GM03348 (cell line): ENCODE measurements at places on chromosomes 1 and 21.
A peak's percentile ranks its signal among the peaks of the same experiment; 100 is the strongest.

DNA sequence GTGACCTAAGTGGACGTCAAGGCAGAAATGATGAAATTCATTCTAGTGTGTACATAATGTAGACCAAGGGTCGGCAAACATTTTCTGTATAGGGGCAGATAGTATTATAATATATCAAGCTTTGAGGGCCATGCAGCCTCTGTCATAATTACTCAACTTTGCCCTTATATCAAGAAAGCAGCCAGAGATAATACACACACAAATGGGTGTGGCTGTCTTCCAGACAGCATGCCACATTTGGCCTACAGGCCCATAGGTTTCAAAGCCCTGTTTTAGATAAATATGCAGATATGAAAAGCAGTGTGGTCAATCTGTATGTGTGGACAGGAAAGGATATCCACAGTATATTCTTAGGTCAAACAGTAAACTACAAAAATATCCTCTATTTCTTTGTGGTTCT lies 320.1 kb upstream of the FMN2 start:
- DNase-seq: no peak

GRCh38 chr1:240522122-240522822 lies 89.7 kb downstream of the GREM2 start:
- DNase-seq: no peak

- no peak for DNase-seq
These were observed 16.2 kb downstream of the SDCCAG8 start for GRCh38 chr1:243271996-243272395.

GRCh38 chr1:10835822-10836421 lies 39.5 kb upstream of the CASZ1 start:
- peak; percentile 80 for DNase-seq

DNA sequence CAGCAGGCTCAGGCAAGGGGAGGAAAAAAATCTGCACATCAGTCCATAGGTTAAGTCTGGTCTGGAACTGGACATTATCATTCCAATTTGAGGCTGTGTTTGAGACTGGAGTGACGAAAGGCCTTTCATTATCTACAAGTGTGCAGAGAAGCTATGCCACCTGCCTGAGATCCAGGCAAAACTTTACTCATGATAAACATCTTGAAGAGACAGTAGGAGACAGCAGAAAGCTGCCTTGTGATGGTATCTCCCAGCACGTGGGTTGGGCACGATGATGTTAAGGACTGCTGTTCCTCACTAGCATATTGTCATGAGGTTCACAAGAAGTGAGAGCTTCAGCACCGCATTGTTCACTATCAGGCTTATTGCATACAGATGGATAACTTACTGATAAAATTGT lies 126.4 kb downstream of the PLXNA2 start:
- DNase-seq: no peak

DNA sequence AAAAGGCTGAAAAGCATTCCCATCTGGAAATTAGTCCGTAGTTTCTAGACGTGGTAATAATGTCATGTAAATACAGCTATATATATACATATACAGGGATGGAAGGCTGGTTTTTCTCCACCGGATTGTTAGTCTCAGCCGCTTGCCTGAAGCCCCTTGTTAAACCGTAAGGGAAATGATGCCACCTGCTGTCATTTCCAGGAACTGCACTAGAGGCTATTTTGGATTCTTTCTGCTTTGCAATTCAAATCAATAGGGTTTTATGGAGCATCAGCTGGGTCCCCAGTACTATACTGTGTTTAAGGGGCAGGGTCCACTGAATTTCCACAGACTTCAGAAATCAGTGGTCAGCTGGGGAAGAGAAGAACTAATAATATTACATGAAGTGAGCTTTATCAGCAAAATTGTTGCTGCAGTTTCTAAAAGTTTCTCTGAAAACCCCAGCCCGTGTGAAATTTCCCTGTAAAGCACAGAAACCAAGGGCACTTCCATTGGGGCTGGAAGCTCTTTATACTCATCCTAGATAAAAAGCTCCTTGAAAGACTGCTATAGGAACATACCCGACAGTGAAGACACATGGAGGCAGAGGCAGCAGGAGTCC lies 33.8 kb upstream of the MPZL1 start:
- peak; percentile 82 for DNase-seq

- DNase-seq: no peak
These were observed 2.2 kb downstream of the TACSTD2 start for GRCh38 chr1:58574816-58575215.

GRCh38 chr1:103492003-103492625 lies 33.4 kb upstream of the RNPC3 start:
- DNase-seq: no peak

DNA sequence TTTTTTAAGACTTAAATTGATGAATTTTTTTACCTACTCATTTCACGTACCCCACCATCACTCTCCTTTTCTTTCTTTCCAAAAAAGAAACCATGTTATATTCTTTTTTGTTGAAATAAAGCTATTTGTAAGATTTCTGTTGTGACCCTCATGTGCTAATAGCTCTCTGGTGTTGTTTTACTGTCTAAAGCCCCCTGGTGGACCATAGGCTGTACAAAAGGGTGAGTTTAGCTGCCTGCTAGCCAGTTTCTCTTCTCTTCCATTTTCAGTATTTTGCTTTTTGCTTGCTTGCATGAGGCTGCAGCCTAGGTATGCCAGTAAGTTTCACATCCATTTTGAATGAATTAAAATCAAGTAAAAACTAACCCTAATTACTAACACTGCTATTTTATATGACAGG lies 15.6 kb upstream of the VAMP3 start:
- no peak for DNase-seq

DNA sequence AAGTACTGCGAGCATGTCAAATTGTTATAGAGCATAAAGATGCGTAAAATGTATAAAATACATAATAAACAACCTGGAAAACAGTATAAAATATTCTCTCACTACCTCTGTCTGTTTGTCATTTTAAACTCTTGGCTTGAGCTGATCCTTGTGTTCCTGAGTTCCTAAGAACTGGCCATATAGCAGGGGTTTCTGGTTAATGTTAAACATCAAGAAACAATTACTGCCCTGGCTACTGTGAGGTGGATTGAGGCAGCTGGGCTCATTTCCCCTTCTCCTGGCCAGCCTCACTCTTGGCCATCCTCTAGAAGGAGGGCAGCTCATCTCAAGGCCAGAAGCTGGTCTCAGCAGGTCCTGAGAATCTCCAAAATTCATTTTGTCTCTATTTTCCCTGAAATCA lies 297.3 kb upstream of the USP24 start:
- DNase-seq: no peak

- peak; percentile 58 for DNase-seq
These were observed 75.7 kb upstream of the KCNJ15 start for GRCh38 chr21:38181096-38181495.

- DNase-seq: no peak
These were observed 438.8 kb upstream of the OLFM3 start for GRCh38 chr1:102435483-102435882.

DNA sequence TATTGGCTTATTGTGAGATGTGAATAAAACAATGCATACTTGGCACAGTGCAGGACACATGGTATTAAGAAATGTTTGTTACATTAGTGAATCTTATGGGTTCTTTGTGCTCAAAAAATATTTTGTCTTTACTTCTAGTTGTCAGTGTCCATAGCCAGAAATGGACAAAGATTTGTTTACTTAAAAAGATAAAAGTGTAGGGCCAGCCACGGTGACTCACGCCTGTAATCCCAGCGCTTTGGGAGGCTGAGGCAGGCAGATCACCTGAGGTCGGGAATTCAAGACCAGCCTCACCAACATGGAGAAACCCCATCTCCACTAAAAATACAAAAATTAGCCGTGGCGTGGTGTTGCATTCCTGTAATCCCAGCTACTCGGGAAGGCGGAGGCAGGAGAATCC lies 654.6 kb upstream of the NEGR1 start:
- no peak for DNase-seq

DNA sequence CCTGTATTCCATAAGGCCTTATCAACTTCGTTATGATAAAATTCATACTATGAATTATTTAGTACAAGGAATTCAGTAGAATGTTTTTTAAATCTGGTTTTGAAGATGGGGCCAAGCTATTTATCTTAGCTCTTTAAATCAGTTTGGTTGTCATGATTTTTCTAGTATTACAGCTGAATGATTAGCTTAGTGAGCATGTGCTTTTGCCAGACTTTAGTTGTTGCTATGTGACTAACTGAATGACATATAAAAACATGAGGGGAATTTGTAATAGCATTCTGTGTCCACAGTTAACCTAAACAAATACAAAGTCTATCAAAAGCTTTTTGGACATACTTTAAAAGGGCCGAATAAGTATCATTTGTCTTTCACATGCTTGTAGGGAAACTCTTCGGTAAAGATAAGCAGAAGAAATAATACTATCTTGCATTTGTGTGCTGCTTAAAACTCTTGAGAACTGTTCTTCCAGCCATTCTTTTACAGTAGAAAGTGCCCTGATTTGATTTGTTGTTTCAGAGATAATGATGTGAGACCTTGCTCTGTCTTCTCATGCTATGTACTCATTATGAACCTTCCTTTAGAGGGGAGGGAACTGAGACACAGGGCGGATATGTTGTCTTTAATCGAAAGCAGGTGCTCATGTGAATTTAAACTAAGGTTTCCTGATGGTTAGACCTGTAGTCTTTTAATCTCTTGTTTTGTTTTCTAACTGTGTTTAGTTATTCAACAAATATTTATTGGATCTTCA lies 18.8 kb downstream of the NEK7 start:
- no peak for DNase-seq

DNA sequence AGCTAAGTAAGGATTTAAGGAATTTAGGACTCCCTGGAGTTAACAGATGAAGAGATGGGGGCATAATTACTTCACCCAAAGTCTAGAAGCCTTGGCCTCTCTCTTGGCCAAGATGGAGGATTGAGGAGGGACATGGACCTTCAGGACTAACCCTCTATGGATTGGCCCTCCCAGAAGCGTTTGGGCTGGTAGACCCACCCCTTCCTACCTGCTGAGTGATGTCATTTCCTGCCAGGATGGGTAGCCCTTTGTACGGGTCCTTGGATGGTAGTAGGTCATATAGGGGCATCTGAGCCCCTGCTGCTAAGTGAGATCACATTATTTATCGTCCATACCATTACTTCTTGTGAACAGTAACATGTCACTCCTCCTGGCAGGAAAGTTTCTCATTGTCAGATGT lies 17.7 kb downstream of the LURAP1 start:
- no peak for DNase-seq

DNA sequence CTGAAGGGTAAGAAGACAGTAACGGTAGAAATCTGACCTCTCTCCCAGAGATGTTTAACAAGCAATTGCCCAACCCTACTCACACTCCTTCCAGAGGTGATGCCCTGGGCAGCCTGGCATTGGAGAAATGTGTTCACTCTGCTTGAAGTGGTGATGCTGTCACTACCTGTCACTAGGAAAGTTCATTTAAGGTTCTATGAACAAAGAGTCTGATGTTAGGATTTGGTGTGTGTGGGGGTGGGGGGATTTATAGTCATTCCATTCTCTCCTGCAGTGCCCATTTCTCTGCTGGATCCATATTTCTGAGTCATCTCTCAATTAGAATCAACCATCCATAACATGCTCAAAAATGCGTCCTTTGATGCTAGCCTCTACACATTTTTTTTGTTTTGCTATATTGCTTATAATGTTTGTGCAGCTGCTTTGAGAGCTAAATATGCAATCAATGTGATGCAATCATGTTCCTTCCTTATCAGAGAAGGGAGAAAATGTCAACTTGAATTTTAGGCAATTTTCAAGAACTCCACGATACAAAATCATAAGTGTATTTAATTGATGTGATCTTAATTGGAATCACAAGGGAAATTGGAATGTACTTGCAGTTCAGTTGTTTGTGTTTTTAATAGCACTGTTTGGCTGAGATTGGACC lies 173.9 kb downstream of the DUSP10 start:
- no peak for DNase-seq

GRCh38 chr1:212238552-212238951 lies 46.7 kb upstream of the PPP2R5A start:
- peak; percentile 53 for DNase-seq

DNA sequence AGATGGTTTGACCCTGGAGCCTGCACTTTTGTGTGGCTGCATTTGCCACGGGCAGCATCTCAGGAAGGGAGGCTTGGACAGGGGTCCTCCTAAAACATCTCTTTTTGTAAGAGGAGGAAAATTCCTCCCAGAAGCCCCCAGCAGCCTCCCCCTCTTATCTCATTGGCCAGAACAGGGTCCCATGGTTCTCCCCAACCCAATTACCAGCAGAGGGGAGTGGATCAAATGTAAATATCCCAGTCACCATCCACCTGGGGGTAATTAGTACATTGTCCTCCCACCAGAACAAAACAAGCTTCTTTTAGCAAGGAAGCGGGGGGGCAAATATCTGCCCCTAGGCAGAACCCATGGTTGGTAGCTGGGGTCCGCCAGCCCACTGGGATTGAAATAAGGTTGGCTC lies 44.7 kb upstream of the TENT5B start:
- DNase-seq: no peak

DNA sequence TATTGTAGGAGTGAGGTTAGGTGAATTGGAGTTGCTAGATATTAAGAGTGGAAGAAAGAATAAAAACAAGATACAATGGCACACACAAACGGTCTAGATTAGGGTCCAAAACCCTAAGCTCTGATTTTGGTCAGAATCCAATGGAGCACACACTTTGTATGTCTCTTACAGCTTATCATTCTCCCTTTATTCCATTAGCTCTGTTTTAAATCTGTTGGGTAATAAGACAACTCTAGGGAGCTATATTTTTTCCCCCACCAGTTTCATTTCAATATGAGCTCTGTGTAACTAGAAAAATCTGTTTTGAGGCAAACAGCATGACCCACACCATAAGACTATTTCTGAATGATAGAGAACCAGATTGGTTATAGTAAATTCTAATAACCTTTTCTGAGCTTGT lies 465.6 kb downstream of the ADGRL2 start:
- DNase-seq: no peak

DNA sequence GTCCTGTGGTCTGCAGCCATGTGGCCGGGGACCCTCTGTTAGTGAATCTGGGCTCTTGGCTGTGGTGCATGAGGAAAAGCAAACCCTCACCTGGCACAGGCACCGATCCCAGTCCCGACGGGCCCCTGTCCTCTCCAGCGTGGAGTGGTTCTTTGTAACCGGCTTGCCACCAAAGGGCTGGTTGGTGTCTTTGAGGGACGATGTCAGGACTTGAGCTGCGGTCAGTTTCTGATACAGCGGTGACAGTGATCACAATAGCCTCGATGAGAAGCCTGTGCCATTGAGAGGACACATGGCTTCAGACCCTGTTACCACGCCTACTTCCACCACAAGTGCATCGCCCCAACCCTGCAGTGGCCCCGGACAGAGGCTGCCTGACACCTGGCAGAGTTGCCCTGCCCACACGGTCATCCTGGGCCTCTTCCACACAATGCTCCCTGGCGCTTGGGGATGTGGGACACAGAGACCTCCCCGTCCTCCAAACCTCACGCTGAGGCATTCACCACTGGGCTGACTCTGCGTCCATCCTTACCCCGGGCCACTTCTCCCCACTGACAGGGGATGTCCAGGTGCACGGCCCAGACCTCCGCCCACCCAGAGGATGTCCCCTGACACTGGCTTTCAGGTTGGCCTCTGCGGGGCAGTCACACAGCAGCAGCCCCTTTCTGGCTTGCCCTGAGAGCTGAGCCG lies 18.8 kb upstream of the ACTRT2 start:
- no peak for DNase-seq

DNA sequence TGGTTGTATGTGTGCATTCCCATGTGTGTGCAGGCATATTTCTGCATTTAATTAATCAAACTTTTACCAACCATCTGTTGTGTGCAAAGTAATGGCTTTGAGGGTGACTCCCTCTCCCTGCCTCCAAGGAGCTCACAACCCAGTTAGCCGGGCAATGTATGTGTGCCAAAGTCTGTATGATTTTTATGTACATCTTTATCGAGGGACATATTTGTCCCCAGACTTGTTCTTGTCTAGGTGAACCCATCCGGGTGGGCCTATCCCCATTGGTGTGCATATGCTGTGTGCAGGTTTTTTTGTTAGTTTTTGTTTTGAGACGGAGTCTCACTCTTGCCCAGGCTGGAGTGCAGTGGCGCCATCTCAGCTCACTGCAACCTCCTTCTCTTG lies 1.8 kb downstream of the SYTL1 start:
- no peak for DNase-seq
